Activated naive CD8-positive, alpha-beta T cell treated with anti-CD3 and anti-CD28 coated beads for 36 hours (primary cell): ENCODE measurements at places on chromosomes 1 and 21. TPM values are rescaled to one million over a fixed set of nuclear protein-coding genes. Genes with fewer than 3 reads are reported as not detected.

The THEM5 gene
- not detected for total RNA-seq

The AMPD1 gene
- total RNA-seq = not detected

The MNDA gene
- not detected for total RNA-seq

The TSTD1 gene
- total RNA-seq = 44.8 TPM

The PSEN2 gene
- 4.6 TPM for total RNA-seq

The CEP170 gene
- total RNA-seq = 44.3 TPM

The SPRR5 gene
- not detected for total RNA-seq

The BCL2L15 gene
- 0.88 TPM for total RNA-seq

The NEK2 gene
- 24.2 TPM for total RNA-seq

The TPRG1L gene
- 10.0 TPM for total RNA-seq

The DNM3 gene
- total RNA-seq = 0.34 TPM

The VPS72 gene
- 79.1 TPM for total RNA-seq

The ADGRL2 gene
- not detected for total RNA-seq

The OR6N1 gene
- total RNA-seq = not detected

The CKS1B gene
- total RNA-seq = 156 TPM

The TAS1R1 gene
- not detected for total RNA-seq

The S100B gene
- 10.5 TPM for total RNA-seq

The PODN gene
- not detected for total RNA-seq

The RASSF5 gene
- 226 TPM for total RNA-seq
